ENCODE measurements at places on chromosomes 5 and 9.

- no peak for DNase-seq
Measured at GRCh38 chr5:69184621-69185020, 4.8 kb upstream of the CENPH start.

DNA sequence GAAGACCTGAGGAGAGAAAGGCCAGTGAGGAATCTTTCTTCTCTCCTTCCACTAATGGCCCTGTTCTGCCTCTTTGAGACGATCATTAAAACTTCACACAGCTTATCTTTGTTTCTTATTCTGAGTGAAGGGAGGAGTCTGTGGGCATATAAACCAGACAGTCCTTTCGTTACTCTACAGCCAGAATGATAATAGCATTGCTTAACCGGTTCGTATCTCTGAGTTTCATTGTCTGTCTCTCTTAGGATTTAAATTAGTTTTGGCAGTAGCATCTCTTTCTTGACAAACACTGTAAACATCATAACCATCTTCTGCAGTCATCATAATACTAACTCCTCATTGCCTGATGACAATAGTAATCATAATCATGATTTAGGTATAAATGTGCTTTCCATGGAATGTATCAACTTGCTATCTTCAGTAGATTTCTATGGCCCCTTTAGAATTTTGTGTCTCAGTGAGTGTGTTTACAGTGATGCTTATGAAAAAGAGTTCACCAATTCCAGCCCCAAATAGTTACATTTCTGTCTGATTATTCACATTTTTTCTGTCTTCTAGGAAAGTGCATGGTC is 618.8 kb upstream of the KLF4 start:
- no peak for DNase-seq

- DNase-seq, result no peak
Measured at GRCh38 chr5:135821061-135821801, 13.2 kb upstream of the SLC25A48 start.

- DNase-seq, result peak; percentile 25
Measured at GRCh38 chr5:97071101-97071500, 71.3 kb downstream of the LIX1 start.

GRCh38 chr5:95417971-95418370 is 26.8 kb downstream of the FAM81B start:
- no peak for DNase-seq

- DNase-seq, result no peak
Measured at GRCh38 chr5:172748341-172748843, 22.6 kb downstream of the DUSP1 start.

DNA sequence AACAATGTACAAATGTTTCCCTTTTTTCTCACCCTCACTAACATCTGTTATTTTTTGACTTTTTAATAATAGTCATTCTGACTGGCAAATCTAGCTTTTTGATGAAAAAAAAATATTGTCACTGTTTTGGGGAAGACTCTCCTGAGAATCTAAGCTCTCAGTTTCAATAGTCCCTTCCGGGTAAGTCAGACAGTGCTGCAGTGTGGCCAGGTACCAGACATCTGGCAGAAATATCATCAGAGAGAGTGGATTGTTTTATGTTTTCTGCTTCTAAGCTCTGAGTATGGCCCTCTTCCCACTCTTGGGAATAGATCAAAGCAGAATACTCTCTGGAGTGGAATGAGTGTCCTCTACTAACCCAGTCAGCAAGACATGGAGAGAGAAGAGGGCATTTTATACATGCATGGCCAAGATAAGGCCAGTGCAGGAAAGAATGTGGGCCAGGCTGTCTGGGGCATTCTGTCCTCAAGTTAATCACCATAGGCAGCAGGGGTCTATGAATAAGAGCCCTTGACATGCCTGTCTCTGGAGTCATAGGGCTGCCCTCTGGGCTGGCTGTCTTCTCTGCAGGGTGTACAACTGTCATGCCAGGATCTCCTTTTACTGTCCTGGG is 38.5 kb upstream of the OR2S2 start:
- no peak for DNase-seq
